ENCODE measurements at places on chromosomes 2 and 18. TPM values are rescaled to one million over a fixed set of nuclear protein-coding genes. Genes with fewer than 3 reads are reported as not detected.

Gene FOXD4L1
- 0.20 TPM for total RNA-seq

Gene MTIF2
- total RNA-seq = 45.5 TPM

Gene OTOS
- total RNA-seq = not detected

Gene REG1A
- total RNA-seq = not detected

Gene DSG1
- total RNA-seq = not detected

Gene CIDEA
- not detected for total RNA-seq

Gene FAM161A
- total RNA-seq = 3.3 TPM

GRCh38 chr2:239380831-239381708 is 19.8 kb downstream of the HDAC4 start:
- DNase-seq = no peak

DNA sequence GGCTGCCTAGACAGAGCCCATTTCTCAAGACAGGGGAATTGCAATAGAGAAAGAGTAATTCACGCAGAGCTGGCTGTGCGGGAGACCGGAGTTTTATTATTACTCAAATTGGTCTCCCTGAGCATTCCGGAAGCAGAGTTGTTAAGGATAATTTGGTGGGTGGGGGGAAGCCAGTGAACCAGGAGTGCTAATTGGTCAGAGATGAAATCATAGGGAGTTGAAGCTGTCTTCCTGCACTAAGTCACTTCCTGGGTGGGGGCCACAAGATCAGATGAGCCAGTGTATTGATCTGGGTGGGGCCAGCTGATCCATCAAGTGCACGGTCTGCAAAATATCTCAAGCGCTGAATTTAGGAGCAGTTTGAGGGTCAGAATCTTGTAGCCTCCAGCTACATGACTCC is 84.8 kb downstream of the RTN4 start:
- DNase-seq = no peak

GRCh38 chr18:61360404-61361383 is 27.5 kb downstream of the CDH20 start:
- DNase-seq = peak; percentile 2

GRCh38 chr18:24734058-24734457 is 273.6 kb downstream of the HRH4 start:
- DNase-seq = no peak

DNA sequence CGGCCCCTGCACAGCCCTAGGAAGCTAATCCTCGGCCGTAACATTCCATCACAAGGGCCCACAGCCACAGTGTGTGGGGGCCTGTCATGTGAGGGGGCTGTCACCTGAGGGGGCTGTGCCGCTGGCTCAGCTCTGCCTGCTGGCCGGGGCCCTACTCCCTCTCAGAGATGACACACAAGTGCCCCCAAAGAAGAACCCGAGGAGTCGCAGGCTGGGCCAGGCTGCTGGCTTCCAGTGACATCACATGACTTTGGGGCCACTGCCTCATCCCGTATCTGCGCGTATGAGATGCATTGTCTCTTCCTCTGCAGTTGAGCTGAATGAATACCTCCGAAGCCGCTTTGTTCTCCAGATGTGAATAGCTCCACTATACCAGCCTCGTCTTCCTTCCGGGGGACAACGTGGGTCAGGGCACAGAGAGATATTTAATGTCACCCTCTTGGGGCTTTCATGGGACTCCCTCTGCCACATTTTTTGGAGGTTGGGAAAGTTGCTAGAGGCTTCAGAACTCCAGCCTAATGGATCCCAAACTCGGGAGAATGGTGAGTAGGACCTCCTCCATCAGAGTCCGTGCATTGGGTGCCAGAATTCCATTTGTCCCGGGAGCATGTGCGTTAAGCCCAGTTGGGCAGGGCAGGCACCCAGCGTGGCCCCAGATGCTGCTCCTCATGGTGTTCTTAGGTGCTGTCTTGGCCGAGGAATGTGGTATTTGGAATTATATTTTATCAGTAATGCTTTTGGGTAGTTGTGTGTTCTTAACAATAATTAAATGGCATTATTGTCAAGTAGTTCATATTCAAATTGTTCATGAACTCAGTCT is at the start of gene CNDP1:
CNDP1 (plus strand) TSS at position 351 of the 820 bp plus-strand sequence; CDS start at position 519, 168 bp downstream.
- no peak for DNase-seq

- no peak for DNase-seq
Observed at GRCh38 chr2:14313341-14313740, 319.2 kb upstream of the LRATD1 start.

- DNase-seq = no peak
Observed at GRCh38 chr18:35875566-35875965, 96.9 kb upstream of the RMP24 start.

DNA sequence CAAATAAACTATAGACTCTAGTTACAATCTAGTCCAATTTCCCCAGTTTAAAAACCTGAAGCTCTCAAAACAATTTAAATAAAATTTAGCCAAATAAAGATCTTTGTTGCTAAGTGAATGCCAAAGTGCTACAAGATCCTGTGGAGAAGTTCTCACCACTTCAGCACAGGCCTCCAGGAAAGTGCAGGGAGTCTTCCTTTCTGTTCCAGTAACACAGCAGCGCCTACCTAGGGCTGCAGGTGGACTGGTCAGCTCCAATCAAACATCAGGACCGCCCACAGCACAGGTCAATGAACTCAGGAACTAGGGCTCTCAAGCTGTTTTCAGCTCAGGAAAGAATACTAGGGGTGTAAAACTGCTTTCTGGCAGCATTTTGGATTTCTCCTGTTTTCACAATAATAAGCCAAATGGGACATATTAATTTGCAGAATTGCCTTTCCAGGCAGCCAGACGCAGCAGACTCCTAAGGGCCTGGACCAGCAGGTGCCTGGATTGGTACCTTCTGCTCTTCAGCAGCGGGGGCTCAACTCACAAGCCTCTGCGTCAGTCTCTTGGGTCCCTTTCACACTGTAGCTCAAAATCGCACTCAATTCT is 1.5 kb downstream of the FAM110C start:
- DNase-seq = peak; percentile 48

DNA sequence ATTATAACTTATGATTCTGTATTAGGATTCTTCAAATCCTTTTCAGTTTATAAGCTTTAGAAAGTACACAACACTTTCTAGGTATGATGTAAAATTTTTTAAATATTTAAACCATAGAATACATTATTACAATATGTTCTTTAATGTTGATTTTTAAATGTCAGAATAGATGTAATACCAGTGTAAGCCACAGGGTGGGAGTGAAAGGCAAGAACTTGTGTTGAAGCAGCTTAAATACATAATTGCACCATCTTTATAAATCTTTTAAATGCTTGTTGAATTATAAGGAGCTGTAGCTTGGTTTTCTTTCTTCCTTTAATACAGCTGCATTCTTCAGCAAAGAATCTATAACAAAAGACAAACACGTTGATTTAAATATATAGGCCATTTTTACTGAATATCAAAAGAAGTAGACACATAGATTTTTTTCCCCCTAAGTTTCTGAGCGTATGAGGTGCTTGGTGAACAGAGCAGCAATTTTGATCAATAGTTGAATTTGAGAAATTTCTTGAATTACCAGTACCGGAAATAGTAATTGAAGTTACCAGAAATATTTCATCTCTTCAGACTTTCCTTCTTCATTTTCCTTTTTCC is 63.0 kb downstream of the TANK start:
- peak; percentile 53 for DNase-seq

GRCh38 chr2:33014268-33014667 is 67.5 kb downstream of the LTBP1 start:
- DNase-seq = no peak

- DNase-seq = peak; percentile 73
Observed at GRCh38 chr2:10658914-10659257, 30.9 kb downstream of the NOL10 start.

- no peak for DNase-seq
Observed at GRCh38 chr2:3956406-3956805, 253.0 kb downstream of the DCDC2C start.

- peak; percentile 90 for DNase-seq
Observed at GRCh38 chr2:177783835-177784744, 288.5 kb downstream of the PDE11A start.
